ENCODE measurements at places on chromosomes 5 and 9.

GRCh38 chr5:141475625-141476131 lies at the start of gene PCDHGC3:
PCDHGC3 (plus strand) TSS chr5:141475966; CDS start chr5:141476117, 151 bp downstream.
- DNase-seq, result peak; percentile 23

DNA sequence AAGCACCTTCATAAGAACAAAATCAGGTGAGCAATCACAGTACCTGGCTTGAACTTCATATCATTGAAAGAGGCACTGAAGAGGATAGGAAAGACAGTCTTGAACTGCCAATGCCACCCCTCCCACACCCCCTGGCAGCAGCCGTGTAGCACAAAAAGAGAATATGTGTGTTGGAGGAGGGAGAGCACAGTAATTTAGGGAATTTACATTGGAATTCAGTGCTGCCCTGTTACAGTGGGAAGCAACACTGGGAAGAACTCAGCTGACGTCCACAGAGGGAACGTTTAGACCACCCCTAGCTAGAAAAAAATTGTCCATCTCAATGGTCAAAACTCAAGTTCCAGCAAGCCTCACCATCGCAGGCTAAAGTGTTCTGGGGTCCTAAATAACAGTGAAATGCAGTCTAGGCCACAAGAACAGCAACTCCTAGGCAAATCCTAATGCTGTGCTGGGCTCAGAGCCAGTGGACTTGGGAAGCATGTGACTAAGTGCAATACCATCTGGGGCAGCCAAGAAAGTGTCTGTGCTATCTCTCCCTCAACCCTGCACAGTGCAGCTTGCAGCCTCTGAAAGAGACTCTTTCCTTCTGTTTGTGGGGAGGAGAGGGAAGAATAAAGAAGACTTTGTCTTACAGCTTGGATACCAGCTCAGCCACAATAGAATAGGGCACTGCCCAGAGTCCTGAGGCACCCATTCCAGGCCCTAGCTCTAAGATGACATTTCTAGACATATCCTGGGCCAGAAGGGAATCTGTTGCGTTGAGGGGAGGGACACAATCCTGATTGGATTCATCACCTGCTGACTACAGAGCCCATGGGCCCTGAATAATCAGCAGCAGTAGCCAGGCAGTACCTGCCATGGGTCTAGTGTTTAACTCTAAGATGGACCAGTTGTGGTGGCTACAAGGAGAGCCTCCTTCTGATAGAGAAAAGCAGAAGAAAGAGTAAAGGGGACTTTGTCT lies 62.1 kb upstream of the VLDLR start:
- no peak for DNase-seq

- no peak for DNase-seq
These were observed 51.6 kb upstream of the C5orf46 start for GRCh38 chr5:147957901-147958300.

DNA sequence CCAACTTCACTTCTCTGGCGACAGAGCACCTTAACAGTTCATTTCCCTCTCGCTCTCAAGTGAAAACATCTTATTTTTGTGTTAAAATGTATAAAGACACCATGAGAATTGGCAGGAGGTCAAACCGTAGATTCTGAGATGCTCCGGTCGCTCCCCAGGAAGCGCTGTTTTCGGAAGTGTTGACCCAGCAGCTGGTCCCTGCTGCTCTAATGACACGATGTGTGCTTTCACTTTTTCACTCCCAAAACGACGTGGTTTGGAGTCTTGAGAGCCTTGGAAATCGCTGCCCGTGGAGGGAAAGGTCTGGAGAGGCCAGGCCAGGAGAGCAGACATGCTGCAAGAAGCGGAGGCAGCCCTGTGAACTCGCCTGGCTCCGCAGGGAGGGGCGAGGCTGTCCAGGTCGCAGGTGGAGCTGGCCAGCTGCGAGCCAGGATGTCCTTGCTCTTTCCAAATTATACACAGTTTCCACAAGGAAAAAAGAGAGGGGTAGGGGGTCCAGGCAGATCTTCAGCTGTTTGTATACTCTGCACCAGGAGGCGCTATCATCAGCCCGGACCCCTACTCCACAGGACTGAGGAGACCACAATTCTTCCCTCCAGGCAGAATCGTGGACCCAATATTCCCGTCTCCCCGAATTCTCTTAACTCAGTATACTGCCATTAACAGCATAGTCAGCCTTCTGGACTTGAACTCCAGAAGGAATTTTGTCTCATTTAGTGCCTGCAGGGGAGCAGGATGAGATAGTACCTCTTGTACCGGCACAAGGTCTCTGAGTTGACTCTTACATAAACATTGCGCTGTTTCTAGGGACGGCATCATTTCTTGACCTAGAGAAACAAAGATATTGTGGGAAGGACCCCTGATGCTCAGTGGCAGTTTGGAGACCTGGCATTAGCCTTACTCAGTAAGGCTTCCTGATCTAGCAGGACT lies 248.6 kb upstream of the ANKRD55 start:
- DNase-seq, result no peak

- no peak for DNase-seq
These were observed 379.4 kb downstream of the GADD45G start for GRCh38 chr9:89984214-89984613.

DNA sequence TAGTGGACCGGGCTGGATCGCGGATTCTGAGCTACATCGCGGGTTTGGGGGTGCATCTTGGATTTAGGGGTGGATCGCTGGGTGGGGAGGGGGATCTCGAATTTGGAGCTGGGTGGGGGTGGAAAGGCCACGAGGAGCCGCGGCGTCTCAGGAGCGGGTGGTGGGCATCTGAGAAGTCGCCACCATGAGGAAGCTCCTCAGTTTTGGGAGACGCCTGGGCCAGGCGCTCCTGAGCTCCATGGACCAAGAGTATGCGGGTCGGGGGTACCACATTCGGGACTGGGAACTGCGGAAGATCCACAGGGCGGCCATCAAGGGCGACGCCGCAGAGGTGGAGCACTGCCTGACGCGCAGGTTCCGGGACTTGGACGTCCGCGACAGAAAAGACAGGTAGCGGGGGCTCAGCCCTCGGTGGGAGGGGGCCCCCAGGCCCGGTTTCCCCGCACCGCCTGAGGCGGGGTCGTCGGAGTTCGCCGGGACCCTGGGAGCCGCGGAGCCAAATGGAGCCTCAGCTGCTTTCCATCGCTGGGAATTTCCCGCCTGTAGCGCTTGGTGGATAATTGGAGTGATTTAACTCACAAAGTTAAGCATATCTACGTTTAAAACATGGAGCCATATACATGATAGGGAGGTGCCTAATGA lies 376 bp downstream of the ANKRD18B start:
- DNase-seq, result no peak

DNA sequence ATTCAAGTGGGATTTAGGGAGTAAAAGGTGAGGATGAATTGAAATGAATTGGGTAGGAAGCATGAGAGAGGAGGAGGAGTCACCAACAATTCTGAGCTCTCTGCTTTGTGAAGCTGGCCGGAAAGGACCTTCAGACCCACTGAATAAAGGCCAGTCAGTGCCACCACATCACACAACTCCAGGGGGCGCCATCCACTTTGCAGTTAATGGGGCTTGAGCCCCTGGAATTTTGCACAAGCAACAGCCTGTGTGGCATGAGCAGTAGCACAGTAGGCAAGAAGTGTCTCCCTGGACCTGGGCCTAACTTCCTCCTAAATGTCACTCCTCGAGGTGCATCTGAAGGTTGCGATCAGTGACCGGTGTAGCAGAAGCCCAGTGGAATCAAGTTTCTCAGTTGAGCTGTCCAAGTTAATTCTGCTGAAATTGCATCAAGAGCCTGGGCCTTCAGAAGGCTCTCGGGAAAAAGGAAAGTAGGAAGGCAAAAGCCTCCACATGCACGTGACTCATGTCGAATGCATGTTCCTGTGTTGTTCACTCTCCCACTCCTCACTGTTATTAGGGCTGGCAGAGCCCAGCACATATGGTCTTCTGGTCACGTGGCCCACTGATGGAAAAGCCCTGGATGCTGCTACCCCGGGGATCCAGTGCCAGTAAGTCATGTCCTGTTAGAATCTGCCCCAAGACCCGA lies 27.8 kb upstream of the GLIS3 start:
- DNase-seq, result no peak

- DNase-seq, result no peak
These were observed 31.0 kb downstream of the PCDHGC5 start for GRCh38 chr5:141519605-141520565.

GRCh38 chr5:111043712-111044506 lies 27.6 kb upstream of the TSLP start:
- no peak for DNase-seq

GRCh38 chr9:87392086-87392485 lies 105.6 kb upstream of the DAPK1 start:
- DNase-seq, result no peak

- no peak for DNase-seq
These were observed 90.9 kb downstream of the THBS4 start for GRCh38 chr5:80125962-80126480.

GRCh38 chr5:27769748-27770402 lies 731.5 kb upstream of the CDH9 start:
- no peak for DNase-seq

DNA sequence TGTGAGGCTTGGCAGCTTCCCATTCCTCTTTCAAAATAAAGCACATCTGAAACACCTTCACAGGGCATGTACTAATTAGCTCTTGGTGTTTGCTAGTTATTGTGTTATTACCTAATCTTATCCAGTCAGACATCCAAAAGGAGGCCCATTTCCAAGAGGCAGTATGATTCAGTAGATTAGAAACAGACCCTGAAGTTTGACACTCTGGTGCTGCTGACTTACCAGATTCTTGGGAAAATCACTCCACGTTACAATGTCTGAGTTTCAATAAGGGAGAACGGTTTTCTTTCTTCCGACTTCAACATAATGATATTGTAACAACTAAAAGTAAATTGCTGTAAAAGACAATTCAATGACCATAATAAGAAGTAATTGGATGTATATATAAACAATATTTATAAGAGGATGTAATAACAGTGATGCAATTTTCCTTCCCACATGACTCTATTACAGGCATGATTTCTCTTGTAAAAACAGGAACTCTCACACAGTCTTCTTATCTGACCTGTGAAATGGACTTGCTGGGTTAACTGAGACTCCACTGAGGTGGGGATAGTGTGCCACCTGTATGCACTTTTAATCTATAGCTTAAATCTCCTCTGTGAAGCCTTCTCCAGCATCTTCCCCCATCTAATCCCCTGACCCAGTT lies 181.3 kb upstream of the ELL2 start:
- no peak for DNase-seq
